ENCODE measurements at places on chromosomes 16 and 17. TPM values are rescaled to one million over a fixed set of nuclear protein-coding genes. Genes with fewer than 3 reads are reported as not detected.

DNA sequence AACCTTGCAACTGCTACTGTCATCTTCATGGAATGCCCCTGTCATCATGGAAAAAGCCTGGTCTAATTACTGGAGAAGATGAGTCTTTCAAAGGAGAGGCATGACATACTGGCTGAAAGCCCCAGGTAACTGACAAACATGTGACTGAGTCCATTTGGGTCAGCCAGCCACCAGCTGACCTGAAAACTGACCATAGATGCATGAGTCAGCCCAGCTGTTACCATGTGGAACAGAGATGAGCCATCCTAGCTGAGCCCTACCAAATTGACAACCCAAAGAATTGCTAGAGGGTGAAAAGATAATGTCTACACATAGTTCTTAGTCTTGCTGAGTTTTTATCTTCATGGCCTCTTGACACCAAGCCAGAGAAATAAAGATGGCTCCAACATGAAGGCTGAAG is 311.8 kb downstream of the UTP18 start:
- H3K27me3 ChIP-seq, result no peaks in the 10 kb centered on the region
- H3K4me3 ChIP-seq, result no peak overlapping the region
- no peak for DNase-seq

- no peak overlapping the region for H3K27ac ChIP-seq
- no peaks in the 10 kb centered on the region for H3K27me3 ChIP-seq
- DNase-seq, result no peak
- H3K36me3 ChIP-seq, result no peaks in the 10 kb centered on the region
- H3K4me3 ChIP-seq, result no peak overlapping the region
These were observed 6.9 kb downstream of the HOXB4 start for GRCh38 chr17:48571024-48571818.

GRCh38 chr16:75733305-75734211 is 7.3 kb upstream of the CPHXL start:
- no peak overlapping the region for H3K27ac ChIP-seq
- H3K4me3 ChIP-seq, result no peak overlapping the region
- no peaks in the 10 kb centered on the region for H3K27me3 ChIP-seq
- H3K36me3 ChIP-seq, result no peaks in the 10 kb centered on the region
- no peak for DNase-seq

- H3K4me3 ChIP-seq, result peak overlapping the region; percentile 73
- H3K27me3 ChIP-seq, result no peaks in the 10 kb centered on the region
- DNase-seq, result peak; percentile 79
- peaks cover 27% of the 10 kb centered on the region for H3K4me1 ChIP-seq
- H3K27ac ChIP-seq, result peak overlapping the region; percentile 69
These were observed 4.7 kb upstream of the LCMT1 start for GRCh38 chr16:25106567-25107465.

LPO gene
- not detected for total RNA-seq

TLCD1 gene
- 2.2 TPM for total RNA-seq

CCL22 gene
- not detected for total RNA-seq

HSPB9 gene
- not detected for total RNA-seq
